ENCODE measurements at places on chromosomes 7 and 10.

DNA sequence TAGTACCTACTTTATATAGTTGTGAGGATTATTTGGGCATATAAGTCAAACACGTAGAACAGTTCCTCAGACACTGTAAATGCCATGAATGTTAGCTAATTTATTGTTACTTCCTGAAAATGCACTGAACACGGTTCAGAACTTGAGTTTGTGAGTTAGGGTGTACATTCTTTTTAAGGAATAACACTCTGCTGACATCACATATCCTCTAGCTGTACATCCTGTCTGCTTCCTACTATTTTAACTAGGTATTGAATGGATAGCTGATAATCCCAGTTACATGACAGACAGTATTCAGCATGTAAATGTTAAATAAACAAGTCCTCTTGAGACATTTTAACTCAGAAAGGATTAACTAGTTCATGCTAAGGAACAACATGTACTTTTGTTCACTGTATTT, 16.0 kb downstream of the SAMD8 start:
- no peak for DNase-seq

DNA sequence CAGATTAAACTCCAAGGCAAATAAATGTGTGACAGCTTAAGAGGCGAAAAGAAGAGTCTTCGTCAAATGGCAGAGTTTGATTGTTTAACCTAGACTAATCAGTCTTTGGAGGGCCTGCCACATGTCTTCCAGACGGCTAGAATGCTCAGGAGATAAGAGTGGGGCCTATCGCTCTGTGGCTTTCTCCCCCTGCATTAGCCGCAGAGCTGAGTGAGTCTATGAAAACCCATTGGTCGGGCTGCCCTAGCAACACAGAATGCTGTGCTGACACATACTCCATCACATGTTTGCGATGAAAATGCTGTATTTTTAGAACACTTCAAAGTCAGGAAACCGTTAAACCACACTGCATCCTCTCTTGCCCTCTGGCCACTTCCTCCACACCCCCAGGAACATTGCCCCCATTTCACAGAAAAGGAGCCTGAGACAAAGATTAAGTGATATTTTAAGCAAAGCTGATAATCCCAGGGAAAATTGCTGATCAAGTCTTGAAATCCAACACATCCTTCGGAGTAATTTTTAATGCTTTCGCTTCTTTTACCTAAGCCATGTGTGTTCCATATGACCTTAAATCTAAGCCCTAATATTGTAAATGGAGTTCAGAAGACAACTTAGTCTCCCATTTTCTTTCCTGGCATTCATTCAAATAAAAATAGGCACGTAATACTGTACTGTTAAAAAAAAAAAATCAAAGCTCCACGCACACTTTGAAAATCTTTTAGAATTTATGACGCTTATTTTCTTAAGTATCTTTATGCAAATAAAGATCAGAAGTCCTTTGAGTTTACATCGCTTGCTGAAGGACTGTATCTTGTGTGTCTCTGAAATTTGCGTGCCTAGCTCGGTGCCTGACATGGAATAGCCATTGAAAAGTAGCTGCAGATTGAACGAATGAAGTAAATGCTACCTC, 161.2 kb downstream of the CELF2 start:
- no peak for DNase-seq

DNA sequence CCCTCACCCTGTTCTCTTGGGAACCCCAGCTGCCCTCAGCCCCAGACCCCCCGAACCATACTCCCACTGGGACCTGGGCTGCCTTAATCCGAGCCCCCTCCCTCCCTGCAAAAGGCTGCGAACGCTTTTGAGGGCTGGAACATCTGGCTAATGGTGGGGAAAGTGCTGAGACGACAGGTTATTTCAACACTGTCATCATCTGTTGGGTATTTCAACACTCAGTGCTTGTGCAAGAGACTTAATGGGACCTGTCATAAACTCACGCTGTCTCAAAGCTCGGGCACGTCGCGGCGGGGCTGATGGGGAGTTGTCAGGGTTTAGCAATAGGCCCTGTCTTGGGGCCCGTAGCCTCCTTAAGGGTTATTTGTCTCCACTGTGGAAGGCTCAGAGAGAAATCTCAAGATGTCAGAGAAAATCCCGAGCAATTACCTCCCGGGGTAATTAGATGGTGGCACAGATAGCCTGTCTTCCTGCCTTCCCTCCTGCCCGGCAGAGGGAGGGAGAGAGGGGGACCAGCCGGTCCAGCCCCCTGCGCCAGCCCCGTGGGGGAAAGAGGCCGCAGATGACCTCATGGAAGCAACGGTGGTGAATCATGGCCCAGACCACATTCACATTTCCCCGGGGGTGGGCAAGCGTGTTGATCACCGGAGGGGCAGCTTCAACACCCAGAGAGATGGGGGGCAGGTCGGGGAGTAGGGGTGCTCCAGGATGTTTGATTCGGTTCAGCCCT, 88.7 kb upstream of the MYL10 start:
- DNase-seq, result no peak

DNA sequence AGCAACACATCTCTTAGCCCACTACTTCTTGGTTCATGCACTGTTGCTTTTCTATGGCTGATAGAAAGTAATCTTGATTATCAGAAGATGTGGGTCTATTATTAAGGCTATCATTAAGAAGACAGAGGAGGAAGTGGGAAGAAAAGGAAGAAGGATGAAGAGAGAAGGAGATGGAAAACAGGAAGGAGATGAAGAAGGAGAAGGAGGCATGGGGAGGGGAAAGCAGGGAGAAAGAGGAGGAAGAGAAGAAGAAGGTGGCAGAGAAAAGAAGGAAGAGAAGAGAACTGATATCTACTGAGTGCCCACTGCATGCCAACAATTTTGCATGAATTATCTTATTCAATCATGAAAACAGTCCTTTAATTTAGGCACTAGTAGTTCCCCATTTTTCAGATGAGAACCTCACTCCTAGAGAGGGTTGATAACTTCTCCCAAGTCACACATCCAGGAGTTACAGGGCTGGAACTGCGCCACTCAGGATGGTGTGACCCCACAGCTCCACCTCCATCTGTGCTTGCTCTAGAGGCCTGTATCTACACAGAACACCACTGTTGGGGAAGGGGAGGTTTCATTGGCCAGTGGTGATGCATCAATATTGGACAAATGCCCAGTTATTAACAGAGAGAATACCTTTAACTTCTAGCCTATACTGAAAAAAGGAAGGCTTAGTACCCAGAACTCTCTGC, 147.4 kb downstream of the CXCL12 start:
- DNase-seq, result no peak

DNA sequence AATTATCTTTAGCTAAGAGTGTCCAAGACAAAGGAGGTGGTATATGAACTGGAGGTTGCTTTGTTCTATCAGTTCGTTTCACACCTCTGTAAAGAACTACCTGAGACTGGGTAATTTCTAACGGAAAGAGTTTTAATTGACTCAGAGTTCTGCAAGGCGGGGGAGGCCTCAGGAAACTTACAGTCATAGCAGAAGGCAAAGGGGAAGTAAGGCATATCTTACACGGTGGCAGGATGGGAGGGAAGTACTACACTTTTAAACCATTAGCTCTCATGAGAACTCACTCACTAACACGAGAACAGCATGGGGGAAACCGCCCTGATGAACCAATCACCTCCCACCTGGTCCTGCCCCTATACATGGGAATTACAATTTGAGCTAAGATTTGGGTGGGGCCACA, 1202.3 kb upstream of the LRRTM3 start:
- DNase-seq, result no peak

GRCh38 chr7:40147371-40148246, 12.8 kb downstream of the SUGCT start:
- DNase-seq, result no peak

DNA sequence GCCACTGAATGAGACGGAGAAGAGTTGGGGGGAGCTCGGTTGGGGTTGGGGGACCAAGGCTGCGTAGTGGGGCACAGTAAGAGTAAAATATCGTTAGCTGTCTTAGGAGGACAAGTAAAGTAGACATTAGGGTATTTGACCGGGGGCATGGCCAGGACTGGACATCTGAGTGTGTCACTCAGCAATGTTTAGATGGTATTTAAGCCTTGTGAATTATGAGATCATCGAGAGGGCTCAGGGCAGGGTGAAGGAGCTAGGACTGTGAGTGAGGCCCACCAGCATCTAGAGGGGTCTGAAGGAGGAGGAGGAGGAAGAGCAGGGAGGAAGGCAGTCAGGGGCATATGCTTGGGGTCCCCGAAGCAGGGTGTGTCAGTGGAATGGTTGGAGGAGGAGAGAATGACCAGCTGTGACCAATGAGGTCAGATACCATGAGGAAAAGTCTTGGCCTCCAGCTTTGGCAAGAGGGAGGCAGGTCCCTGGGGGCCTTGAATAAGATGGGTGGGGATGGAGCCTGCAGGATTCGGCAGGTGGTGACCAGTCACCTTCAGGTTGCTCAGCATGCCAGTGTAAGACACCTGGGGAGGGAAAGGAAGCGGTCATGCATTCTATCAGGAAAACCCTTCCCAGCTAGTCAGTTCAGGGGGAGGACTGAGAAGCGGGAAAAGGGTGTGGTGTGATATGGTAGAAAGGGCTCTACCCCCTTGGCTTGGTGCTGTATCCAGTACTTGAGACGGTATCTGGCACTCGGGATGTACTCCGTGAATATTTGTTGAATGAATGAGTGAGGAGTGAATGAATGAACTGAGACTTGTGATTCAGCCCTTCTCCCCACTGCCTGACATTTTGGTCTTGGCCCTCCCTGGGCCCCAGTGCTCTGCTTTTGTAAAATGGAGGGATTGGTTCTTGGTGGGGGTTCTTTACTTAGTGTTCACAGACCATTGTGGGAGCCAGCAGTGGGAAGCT, 34.8 kb upstream of the SH2D4B start:
- no peak for DNase-seq

DNA sequence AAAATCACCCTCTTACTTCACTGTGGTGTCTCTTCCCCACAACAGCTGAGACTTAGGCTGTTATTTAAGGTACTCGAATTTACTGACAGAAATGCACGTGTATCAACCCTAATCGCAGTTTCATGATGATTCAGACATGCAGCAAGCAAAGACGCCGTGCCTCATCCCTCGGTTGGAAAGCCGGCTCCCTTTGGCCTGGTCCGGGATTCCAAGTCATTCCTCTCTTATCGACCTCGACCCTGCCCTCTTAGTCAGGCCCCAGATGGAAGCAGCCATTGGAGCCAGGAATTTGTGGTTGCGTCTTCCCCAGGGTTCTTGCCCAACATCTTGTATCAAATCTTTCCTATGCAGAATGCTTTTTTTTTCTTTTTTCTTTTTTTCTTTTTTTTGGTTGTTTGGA, 229.5 kb downstream of the GATA3 start:
- DNase-seq, result peak; percentile 74

- DNase-seq, result no peak
Measured at GRCh38 chr7:66502230-66503035, 126.2 kb upstream of the KCTD7 start.

GRCh38 chr10:46236546-46236887, 50.3 kb upstream of the ANTXRL start:
- peak; percentile 19 for DNase-seq

DNA sequence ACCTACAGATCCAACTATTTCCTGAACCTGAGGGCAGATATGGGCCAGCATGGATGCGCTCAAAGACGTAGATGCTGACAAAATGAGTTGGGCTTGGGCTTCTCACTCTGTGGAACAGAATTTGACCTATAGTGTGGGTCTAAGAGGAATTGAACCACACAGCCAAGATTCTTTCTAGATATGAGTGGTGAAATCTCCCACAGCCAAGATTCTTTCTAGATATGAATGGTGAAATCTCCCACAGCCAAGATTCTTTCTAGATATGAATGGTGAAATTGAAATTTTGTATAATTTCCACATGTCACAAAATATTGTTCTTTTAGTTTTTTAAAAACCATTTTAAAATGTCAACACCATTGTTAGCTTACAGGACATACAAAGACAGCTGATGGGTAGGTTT, 215.4 kb upstream of the LRGUK start:
- no peak for DNase-seq

DNA sequence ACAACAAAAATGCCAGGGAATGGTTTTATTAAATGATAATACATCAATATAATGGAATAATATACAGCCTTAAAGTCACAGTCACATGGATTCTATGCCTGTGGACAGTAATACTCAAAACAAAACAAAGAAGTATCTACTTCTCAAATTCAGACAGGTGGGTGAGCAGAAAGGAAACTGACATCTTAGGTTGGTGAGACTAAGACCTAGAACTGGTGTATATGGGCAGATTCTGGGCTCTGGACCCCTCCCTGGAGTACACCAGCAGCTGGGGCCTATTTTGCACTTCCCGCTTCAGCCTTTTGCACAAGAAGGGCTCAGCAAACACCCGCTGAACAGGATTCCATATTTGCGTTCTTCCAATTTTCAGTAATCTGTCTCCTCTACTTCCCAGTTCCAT, 5.4 kb upstream of the FIS1 start:
- no peak for DNase-seq

GRCh38 chr7:2821161-2821841, 22.8 kb downstream of the GNA12 start:
- DNase-seq, result no peak

DNA sequence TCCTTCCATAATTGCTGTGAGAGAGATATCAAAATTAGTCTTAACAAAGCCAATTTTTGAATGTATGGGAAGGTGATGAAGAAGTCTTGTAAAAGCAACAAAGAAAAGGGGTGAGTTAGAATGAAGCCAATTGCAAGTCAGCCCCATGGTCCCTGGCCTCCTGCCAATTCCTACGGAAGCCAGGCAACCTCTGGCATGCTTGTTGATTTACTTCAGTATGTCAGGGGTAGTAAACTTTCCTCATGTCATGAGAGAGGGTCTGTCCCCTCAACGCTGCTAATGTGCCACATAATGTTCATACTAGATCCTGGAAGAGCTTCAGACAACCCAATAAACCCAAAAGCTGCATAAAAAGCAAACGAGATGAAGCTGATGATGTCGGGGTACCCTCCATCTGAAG, 159.1 kb upstream of the YAE1 start:
- no peak for DNase-seq

DNA sequence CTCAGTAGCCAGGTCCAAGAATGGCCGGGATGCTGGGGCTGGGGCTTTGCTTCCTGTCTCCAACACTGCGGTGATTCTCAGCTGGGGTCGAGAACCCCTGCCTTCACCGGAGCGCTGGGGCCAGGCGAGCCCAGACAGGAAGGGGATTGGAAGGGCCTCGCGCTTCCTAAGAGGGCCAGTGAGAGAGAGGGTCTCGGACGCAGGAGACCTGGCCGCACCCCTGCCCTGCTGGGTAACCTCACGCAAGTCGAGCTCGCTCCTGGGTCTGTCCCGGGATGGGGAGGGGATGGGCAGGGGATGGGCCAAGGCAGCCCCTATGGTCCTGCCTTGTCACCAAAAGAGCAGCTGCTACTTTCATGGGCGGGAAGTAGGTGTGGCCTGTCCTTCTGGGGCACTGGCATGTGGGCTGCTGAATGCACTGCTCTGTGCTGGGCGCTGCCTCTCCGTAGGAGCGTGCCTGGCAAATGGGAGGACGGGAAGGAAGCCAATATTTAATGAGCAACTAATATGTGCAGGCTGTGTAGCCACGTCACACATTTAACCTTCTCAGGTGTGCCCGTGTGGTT, 20.0 kb downstream of the KCNK18 start:
- no peak for DNase-seq
